ENCODE measurements at places on chromosomes 1 and 21. TPM values are rescaled to one million over a fixed set of nuclear protein-coding genes. Genes with fewer than 3 reads are reported as not detected.
A peak's percentile ranks its signal among the peaks of the same experiment; 100 is the strongest.

DNA sequence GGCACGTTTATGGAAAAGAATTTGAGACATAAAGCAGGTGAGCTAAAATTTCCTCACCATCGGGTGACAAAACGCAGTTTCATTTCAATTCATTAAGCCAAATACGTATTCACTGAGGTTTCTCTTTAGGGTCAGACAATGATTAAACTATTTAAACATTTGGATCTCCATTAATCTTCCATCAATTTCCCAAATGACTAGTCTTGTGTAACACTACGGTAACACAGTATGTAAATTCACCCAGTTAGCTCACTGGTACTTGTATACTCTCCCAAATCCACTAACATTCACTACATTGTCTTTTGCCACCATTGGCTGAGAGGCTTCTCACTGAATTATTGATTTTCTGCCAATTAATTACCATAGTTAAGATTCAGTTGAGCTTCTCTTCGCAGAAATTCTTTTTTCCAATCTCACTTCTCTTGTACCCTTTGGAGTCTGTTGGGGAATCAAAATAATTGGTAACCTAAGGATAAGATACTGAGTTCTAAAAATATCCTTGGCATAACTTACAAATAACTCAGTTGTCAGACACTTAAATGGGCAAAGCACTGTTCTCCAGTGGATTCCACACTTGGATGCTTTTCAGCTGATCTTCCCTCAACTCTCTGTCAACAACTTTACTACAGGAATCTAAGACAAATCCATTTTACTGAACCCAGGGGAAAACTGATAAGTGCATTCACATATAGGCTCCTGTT is 40.7 kb downstream of the SIPA1L2 start:
- DNase-seq = no peak

Gene AIM2
- 4.3 TPM for polyA plus RNA-seq

Gene ABCG1
- 16.0 TPM for polyA plus RNA-seq

- no peak for DNase-seq
Observed at GRCh38 chr21:35517865-35518264, 468.8 kb upstream of the RUNX1 start.

DNA sequence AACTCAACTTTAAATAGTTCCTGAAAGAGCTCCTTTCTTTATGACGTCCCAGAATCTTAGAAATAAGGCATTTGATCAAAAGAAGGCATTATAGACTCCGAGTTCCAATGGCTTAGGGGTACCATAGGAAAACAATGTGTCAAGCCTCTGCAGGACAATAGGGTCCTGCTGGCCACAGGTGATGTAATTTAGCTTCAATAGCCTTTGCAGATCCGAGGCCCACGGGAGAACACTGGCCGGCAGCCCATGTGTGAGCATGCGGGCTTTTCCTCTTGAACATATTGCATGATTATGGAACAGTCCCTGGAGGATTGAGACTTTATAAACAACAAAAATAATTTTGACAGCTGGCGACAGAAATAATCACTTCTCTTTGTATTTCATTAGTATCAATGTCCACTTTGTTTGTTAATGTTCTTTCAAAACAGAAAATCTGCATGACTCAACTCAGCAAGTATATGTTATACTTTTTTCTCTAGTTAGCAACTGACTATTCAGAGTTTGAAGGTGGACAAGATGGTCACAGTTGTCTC is 49.0 kb upstream of the NR5A2 start:
- no peak for DNase-seq

- DNase-seq = no peak
Observed at GRCh38 chr1:160357286-160358002, 9.4 kb upstream of the NHLH1 start.

Gene PRMT2
- polyA plus RNA-seq = 216 TPM

DNA sequence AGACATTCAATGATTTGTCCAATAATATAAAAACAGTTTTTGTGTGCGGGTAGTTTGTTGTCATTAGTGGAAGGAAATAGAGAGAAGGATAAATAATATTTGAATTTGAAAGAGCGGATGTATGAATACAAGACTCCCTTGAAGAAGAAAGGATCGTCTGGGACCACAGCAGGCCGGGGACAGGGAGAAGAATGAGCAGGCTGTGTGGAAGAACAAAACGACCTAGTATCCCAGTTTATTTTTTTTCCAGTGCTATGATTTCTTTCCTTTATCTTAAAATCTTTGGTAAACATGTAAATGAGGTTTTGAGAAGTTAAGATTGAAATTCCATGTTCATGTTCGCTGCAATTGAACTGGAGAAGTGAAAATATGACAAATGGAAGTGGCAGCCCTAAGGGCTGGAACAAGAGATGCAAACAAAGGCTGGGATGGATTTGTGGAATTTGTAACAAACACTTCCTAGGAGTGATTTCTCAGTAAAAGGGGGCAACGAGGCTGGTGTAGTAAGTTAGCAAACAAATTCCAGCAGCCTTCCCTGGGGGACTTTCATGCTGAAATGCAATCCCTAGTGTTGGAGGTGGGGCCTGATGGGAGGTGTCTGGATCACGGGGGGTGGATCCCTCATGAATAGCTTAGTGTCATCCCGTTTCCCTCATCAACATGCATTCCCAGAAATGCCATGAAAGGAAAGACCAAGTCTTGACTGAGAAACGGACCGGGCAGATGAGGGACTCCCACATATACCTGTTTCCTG is 10.2 kb upstream of the IFI16 start:
- peak; percentile 79 for DNase-seq

DNA sequence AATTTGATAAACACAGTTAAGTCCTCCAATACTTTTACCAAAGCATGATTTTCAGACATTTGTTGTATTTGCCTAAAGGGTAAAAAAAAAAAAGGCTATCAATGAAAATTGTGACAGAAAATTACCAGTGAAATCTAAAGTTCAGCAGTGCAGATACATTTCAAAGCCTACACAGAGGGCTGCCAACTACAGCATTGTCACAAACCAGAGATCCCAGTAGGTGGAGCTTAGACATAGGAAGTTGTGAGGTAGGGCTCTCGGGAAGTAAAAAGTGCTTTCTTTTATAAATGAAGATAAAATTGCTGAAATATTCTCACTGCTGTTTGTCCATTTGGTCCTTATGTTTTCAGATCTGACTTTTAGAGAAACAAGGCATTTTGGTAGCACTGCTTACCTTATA is 123.0 kb downstream of the DYRK1A start:
- DNase-seq = no peak

DNA sequence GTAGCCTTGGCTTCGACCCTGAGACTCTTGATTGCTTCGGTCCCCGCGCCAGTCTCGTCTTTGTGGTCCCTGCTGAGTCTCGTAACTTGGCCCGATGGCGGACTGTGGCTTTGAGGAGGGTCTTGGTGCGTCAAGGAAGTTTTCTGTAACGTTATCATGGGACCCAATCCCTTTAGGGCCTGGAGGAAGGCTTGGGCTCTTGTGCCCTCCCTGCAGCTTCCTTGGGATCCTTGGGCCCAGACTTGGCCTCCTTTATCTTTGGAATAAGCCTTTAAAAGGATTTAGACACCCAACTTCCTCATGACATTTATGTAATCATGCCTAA is 371 bp downstream of the ZMPSTE24 start:
- DNase-seq = no peak

DNA sequence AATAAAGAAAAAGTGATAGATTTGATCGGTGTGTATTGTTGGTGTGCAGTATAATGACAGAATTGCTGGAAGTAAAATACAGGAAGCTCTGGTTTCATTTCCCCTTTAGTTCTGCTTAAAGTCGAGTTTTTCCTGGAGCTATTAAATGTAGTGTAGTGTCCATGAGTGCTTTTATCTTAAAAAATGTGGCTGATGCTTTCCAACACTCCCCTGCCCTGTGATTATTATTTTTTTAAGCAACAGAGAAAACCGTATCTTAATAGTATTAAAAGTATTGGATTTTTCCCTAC is 1.1 kb downstream of the LGALS8 start:
- no peak for DNase-seq

GRCh38 chr1:225651376-225651871 is 1.5 kb downstream of the ENAH start:
- peak; percentile 75 for DNase-seq

Gene A3GALT2
- polyA plus RNA-seq = 0.57 TPM

Gene INSRR
- polyA plus RNA-seq = 0.70 TPM

DNA sequence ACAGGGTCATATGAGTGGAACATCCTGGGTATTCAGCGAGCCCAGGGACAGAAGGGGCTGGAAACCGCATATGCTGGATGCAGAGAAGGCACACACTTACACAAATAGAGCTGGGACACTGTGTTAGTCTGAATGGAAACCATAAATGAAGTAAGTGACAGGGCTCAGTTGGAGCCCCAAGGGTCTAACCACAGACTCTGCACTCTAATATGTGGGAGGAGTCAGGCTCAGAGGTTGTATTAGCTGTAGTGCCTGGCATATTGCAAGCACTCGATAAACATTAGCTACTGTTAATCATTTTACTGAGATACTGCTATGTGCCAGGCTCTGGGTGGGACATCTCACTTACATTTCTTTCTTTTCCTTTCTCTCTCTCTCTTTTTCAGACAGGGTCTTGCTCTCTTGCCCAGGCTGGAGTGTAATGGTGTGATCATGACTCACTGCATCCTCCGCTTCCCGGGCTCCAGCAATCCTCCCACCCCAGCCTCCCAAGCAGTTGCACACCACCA is 6.5 kb upstream of the OLIG1 start:
- DNase-seq = no peak

Gene KLF17
- 0.36 TPM for polyA plus RNA-seq

DNA sequence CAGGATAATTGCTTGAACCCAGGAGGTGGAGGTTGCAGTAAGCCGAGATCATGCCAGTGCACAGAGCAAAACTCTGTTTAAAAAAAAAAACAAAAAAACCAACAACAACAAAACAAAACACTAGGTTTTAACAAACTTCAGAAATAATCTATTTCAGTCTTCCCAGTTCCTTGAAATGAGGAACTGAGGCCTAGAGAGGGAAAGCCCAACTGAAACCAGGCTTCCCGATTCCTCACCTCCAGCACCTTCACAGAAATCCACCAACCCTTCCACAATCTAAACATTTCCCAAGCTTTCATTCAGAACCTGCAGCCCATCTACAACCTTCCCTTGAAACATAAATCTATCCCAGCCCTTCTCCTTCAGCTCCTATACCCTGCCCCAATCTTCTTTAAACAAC is 612 bp upstream of the CD52 start:
- no peak for DNase-seq

Gene RAB4A
- polyA plus RNA-seq = 72.1 TPM

Gene GCSAML
- polyA plus RNA-seq = 1.3 TPM

- no peak for DNase-seq
Observed at GRCh38 chr1:108722292-108722691, 9.6 kb downstream of the FNDC7 start.

Gene TEX38
- polyA plus RNA-seq = 0.45 TPM

GRCh38 chr1:23424293-23425192 is at the start of gene TCEA3:
Gene TCEA3 (minus strand): TSS chr1:23424748. CDS start chr1:23424633, 115 bp downstream.
- no peak for DNase-seq

GRCh38 chr1:114473796-114474195 is 37.2 kb downstream of the TRIM33 start:
- DNase-seq = no peak

GRCh38 chr1:153932156-153933131 is 9.7 kb upstream of the GATAD2B start:
- DNase-seq = no peak

Gene KIF17
- 9.3 TPM for polyA plus RNA-seq

DNA sequence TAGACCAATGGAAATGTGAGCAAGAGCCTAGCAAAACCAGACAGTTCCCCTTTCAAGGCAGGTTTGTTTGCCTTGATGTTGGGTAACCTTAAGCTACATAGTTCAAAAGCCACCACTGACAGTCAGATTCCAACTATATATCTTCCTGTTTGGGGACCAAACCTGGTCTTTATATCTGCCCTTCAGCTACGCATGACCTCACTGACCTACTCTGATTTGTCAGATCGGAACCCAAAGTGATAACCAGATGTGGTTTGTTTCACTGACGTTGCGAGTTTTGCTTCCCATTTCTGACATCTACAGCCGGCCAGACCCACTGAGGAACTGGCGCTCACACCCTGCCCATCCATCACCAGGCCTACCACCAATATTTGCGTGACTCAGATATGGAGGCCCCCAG is 361.1 kb upstream of the CHRM3 start:
- no peak for DNase-seq

Gene AJAP1
- polyA plus RNA-seq = 28.7 TPM

DNA sequence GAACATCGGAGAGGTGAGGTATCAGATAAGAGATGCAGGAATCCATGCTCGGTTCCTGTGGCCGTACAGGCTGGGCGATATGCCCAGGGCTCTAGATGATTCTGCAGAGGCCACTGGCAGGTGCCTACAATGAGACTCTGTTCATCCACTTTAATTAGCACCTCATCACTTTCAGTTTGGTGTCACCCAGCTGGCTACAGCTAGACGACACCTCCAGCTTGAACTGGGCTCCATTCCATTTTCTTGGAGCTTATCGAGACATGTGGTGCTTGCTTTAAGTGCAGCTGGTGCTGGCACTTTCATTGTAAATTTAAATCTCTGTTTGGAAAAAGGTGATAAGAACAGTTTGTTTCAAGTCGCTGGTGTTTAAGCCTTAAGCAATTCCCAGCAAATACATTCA is 322.5 kb upstream of the ADGRL2 start:
- DNase-seq = no peak

DNA sequence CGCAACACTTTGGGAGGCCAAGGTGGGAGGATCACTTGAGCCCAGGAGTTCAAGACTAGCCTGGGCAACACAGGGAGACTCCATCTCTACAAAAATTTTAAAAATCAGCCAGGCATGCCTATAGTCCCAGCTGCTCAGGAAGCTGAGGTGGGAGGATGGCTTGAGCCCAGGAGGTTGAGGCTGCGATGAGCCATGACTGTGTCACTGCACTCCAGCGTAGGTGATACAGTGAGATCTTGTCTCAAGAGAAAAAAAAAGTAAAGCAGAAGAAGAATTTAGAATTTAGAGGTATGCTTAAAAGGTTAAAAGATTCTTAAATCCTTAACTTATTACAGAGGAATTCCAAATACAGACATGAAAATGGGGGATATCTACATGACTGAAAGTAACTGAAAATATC is 79.5 kb downstream of the SMYD3 start:
- DNase-seq = no peak

Gene ANGPTL1
- 4.9 TPM for polyA plus RNA-seq

Gene KCND3
- polyA plus RNA-seq = 26.2 TPM

DNA sequence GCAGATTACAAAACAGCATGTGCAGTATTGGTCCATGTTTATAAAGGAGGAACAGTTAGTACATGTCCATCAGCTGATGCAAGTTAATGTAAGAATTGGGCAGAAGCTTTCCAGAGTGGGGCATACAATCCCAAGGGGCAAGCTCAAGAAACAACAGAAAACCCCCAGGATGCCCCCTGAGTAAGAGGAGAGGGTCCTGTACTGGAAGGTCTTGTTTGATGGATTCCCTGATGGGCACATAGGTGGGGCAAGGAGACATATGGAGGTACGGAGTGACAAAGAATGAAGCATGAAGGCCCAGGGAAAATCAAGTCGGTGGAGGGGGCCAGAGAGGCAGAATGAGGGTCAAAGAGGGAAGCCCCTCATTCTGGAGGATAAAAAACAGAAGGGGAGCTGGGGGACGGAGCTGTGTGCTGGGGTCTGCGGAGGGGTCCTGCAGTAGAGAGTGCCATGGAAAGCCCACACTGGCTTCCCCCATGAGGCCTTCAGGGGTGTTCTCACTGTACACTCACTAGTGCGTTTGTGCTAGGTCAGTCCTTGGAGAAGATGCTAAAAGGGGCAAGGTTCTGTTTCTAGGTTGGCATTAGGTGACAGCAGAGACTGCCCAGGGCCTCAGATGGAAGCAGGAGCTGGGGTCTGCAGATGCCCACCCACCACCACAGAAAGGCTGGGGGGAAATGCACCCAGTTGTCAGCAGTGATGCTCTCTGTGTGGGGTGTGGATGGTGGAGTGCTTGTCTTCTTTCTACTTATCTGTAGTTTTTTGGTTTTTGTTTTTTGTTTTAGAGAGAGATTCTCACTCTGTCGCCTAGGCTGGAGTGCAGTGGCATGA is 12.5 kb upstream of the MATN1 start:
- DNase-seq = no peak

Gene CHRM3
- 15.4 TPM for polyA plus RNA-seq

All from spinal cord (tissue), 10 donors.